Stimulated activated CD4-positive, alpha-beta T cell treated with anti-CD3 and anti-CD28 coated beads, TNF-alpha, amount 100 ng/mL, for 48 hours (primary cell): ENCODE measurements at places on chromosomes 1 and 21.

DNA sequence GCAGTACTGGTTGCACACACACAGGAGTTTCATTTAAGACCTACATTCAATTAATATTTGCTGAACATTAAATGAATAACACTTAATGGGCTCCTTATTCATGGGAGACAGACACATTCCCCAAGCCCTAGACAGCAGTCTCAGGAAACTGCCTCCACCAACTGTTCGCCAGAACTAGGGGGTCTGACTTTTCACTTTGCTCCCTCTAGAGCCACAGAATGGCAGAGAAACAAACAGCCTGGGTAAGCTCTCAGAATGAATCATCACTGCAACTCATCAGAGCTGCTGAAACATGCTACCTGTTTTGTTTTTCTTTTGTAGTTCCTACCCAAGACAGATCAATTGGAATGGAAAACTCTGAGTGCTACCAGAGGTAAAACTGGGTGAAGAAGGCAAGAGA lies 31.7 kb downstream of the ELK4 start:
- no peak for DNase-seq

DNA sequence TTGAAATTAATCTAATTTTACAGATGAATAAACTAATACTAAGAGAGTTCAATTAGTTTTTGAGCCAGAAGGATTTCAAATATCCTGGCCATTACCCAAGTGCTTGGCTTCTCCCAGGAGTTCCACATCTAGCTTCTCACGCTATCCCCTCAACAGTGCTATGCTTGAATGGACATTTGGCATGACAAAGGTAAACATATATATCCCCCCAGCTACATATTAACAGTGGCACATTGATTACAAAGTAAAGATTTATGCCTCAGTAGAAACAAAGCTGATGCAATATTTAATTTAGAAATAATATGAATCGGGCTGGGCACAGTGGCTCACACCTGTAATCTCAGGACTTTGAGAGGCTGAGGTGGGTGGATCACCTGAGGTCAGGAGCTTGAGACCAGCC lies 434.6 kb upstream of the PRMT6 start:
- no peak for DNase-seq

DNA sequence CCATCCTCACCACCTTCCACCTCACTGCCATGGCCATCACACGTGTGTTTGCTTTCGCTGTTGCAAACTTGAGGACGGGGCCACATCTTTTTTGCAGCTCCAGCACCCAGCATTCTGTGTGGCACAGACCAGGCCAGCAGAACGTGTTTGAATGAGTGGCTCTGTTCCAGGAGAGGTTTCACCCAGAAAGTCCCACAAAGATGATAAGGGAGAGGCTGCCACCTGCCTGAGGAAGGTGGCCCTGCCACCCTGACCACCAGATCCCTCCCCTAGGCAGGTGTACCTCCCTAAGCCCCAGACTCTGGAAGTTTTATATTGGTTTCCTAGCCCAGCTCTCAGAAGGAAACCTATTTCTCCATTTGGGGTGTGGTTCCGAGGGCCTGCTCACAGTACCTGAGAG lies 252.1 kb downstream of the KAZN start:
- no peak for DNase-seq

- no peak for DNase-seq
Measured at GRCh38 chr1:233975486-233975885, 71.0 kb downstream of the SLC35F3 start.
